CD4-positive, alpha-beta T cell treated with Interleukin-4 for 1 hour (primary cell): ENCODE measurements at places on chromosomes 5 and 9.

- DNase-seq = no peak
Measured at GRCh38 chr5:76083555-76084495, 642 bp downstream of the SV2C start.

DNA sequence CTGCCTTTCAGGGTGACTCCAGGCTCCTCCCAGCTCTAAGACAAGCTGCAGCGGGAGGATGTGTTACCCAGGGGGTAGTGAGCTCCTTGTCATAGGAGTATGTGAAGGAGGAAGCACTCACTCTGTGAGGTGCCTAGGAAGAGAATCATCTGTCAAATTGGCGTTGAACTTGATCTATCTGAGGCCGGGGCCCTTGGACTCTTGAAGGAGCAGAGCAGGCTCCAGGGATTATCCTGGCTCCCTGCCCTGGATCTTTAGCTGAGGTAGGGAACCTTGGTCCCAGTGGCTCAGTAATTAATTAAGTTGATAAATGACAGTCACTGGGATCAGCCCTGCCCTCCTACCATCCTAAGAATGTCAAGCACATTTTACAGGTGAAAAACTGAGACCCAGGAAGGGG is 15.5 kb downstream of the ADGRD2 start:
- DNase-seq = no peak

DNA sequence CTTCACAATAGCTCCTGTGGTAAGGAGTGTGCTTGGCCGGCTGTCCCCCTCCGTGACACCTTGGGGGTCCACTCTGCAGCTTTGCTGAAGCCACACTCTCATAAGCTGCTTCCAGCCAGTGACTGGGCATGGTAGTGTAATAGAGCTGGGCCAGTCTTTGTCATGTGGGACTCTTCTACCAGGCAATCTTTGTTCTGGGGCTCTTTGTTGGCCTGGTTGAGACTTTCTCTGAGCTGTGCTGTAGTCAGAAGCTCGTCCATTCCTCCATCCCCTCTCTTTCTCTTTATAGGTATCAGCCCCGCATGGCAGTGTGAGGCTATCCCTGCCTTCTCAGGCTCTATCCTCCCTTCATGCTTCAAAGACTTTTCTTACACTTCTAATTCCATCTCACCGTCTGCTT is 25.7 kb downstream of the CARD6 start:
- DNase-seq = no peak

DNA sequence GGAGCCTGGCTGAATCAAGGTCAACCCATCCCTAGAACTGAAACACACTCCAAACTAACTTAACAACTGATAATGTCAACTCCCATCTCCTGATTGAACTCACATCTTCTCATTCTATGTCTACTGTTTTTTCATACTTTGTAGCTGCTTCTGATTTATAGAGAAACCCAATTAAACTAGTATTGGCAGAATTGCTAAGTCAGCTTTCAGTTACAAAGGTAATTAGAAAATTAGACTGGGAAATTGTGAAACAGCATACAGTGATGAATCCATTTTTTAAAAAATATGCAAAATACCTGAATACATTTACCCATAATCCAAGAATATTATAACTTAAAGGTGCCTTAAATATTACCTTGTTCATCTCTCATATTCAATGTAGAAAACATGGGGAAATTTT is 535.2 kb upstream of the CLINT1 start:
- DNase-seq = no peak

DNA sequence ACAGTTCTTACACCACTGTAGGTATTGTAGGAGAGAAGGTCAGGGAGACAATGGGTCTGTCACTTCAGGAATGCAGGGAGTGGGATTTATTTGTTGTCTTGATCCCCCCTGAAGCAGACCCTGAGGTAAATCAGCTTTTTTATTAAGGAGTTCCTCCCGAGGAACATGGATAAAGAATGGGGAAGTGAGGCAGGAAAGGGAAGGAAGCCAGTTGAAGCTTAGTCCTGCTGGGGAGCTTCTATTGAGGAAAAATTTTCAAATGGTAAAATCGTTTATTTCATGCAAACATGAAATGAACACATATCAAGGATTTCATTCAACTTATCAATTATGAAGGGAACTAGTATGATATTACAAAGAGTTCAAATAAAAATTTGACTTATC is 318.6 kb upstream of the PIK3R1 start:
- no peak for DNase-seq

DNA sequence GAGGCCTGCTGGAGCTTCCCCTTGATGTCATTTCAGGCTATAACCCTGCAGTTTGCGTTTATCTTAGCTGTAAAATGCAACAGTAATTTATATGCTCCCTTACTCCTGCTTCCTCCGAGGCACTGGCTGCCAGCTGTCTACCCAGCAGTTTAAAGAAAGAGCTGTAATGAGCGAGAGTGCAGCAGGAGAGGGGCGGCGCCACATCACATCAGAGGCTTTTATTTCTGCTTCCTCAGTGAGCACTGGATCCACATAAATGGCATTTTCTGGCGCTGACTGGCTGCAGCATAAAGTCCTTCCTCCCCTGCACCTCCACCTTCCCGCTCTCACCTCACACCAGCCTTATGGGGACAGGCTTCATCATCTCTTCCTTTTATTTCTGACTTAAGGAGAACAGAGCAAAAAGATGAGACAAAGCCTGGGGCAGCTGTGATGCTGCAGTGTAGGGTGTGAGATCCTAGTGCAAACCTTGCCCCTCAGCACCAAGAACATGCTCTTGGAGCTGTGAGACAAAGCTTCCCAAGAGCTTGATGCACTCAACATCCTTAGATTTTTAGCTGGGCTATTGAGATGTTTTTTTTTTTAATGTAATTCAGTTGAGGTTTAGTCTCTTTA is 829.6 kb upstream of the ZNF608 start:
- no peak for DNase-seq

DNA sequence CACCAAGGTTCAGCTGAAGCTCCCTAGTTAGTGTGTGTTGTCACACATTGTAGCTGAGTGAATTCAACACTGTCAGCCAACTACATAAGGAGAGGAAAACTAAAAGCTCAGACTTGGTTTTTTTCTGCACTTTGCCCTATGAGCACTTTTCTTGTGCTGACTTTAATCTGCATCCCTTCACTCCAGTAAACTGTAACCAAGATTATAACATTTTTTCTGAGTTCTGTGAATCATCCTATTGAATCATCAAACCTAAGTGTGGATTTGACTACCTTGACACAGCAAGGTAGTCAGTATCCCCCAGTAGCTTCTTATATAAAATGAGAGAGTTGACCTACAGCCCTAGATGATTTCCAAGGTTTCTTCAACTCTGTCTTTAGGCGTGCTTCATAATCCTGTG is 325.0 kb downstream of the AGTPBP1 start:
- no peak for DNase-seq

DNA sequence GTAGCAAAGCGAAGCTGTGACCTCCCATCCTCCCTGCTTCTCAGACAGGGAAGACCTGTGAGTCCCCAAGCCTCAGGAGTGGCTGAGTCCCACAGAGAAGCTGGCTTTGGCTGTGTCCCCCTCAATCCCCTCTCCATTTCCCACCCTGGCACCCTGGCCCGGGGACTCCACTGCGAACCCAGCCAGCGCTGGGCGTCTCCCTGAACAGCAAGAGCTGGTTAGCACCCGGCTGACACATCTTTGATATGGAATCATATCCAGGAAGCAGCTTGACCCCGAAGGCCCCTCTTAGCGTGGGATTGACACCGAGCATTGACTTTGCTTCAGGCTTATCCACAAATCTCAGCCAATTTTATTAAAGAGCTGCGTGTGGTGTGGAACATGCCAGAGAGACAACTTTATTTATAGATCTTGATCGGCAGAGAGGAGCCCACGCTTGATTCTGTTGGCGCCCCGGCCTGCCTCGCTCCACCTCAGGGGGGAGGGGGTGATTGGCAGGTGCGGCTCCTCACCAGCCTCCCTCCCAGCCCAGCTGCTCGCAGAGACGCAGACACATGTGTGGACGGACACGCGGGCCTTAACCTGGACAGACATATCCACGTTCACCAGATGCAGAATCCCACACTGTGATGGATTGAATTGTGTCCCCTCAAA is 120.7 kb upstream of the MVB12B start:
- DNase-seq = no peak

DNA sequence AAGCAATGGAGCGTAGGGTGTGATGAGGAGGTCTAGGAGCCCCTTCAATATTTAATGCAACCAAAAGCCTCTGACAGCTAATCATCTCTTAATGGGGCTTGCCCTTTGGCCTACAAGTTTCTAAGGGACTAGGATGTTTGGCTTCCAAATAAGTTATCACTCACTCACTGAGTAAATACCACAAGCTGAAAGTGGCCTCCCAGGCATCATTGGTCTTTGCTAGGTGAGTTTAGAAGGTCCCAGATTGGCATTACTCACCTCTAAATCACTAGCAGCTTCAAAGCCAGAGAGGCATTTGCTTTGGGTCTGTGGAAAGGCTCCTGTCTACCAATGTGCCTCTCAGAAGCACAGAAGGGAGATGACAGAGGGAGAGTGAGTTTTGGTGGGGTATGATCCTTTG is 344.2 kb downstream of the NTRK2 start:
- DNase-seq = no peak

DNA sequence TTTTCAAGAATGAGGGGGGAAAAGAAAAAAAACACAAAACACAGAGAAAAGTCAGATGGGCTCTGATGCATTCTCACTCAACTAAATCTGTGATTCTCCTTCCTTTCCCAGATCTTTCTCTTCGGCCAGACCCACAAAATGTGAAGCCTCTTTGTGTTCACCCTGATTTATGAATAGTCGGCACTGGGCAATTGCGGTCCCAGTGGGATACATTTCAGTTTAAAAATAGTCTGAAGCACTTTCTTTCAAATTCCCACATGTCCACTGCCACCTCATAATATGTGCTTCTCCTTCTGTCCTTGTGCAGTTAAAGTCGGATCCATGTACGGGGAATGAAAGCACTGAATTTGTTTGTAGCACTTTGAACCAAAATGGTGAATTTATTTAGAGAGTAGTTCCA is 995.4 kb upstream of the WWC1 start:
- DNase-seq = no peak
